Left lobe of liver (tissue), 2 donors: ENCODE measurements at places on chromosomes 12 and 14.

- DNase-seq: no peak
Measured at GRCh38 chr14:34119107-34119858, 168.4 kb upstream of the EGLN3 start.

- no peak for DNase-seq
Measured at GRCh38 chr12:69575346-69575745, 9.9 kb upstream of the CCT2 start.

- peak; percentile 70 for DNase-seq
Measured at GRCh38 chr14:70448633-70449340, 3.2 kb upstream of the ADAM21 start.

- DNase-seq: no peak
Measured at GRCh38 chr14:68306934-68307789, 485.7 kb downstream of the ZFP36L1 start.

DNA sequence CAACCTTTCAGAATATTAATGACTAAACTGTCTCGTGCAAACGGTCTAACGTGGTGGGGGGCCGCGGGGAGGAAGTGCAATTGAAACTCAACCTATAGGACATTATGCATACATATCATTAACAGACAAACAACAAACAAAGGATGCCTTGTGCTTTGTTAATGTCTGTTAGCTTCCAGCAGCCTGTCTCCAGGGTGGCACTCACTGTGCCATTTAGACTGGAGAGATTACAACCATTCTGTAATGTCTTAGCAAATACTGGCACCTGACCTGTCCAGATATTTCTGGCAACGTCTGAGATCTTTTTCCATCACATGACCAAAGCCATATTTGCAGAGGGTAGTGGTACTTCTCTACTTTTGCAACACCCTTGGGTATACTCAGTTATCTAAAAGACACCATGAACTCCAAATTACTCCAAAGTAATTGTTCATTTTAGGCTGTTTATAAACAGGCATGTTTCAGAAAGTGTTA is 11.6 kb downstream of the BHLHE41 start:
- peak; percentile 54 for DNase-seq
